ENCODE measurements at places on chromosomes 2 and 18.

DNA sequence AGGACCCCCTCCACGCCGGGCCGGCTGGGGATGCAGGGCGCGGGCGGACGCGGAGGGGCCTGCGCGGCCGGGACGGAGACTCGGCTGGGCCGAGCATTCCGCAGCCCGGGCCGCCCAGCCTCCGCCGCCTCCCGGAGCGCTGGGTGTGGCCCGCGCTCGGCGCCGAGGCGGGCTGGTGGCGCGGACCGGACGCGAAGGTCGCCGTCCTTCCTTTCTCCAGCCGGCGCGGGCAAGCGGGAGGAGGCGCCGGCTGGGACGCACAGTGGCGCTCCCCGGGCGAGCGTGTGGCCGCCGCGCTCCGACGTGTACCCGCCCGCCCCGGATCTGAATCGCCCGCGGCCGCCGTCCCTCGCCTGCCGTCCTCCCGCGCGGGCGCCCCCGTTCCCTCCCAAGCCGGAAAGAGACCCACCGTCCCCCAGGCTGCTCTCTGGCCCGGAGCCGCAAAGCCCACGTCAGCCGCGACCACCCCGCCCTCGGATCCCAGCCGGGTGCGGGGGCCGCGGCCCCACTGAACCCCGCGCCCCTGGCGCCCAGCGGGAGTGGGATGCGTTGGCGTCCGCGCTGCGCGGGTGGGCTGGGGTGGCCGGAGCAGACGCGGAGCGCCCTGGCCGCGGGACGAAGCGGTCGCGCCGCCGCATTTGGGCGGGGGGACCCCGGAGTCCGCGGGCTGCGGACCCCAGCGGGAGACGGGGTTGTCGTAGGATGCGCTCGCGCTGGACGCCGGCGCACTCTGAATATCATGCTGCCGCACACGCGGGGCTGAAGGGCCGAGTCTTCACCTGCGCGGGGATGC is 634 bp downstream of the SPATS2L start:
- H3K36me3 ChIP-seq = no peaks in the 10 kb centered on the region
- peaks cover 42% of the 10 kb centered on the region for H3K4me1 ChIP-seq
- DNase-seq = peak; percentile 48
- H3K27me3 ChIP-seq = no peaks in the 10 kb centered on the region
- peak overlapping the region; percentile 90 for H3K27ac ChIP-seq
- H3K4me3 ChIP-seq = peak overlapping the region; percentile 78

DNA sequence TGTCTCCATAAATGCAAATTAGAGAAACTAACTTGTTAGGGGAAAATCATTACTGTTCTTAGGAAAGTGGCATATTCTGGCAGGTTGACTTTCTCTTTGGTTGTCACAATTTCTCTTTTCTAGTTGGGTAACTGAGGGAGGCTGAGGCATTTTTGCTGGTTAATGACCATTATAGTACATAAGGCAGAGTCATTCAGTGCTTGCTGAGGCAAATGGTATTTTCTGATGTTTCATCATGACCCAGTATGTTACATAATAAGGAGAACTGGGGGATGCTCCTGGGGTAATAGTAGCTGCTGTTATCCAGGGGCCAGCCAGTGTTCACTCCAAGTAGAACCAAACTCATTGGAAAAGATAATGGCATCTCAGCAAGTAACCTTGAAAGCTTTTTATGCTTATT is 62.3 kb downstream of the ITGA6 start:
- H3K4me1 ChIP-seq = no peaks in the 10 kb centered on the region
- H3K4me3 ChIP-seq = no peak overlapping the region
- H3K36me3 ChIP-seq = peaks cover 9% of the 10 kb centered on the region
- no peaks in the 10 kb centered on the region for H3K27me3 ChIP-seq
- no peak overlapping the region for H3K27ac ChIP-seq

- no peaks in the 10 kb centered on the region for H3K4me1 ChIP-seq
- no peaks in the 10 kb centered on the region for H3K27me3 ChIP-seq
- H3K4me3 ChIP-seq = no peak overlapping the region
- no peaks in the 10 kb centered on the region for H3K36me3 ChIP-seq
- H3K27ac ChIP-seq = no peak overlapping the region
These were observed 315.5 kb upstream of the MYT1L start for GRCh38 chr2:2646433-2647051.

GRCh38 chr18:70450426-70451253 is 161.8 kb downstream of the SOCS6 start:
- no peak overlapping the region for H3K27ac ChIP-seq
- no peak for DNase-seq
- no peak overlapping the region for H3K4me3 ChIP-seq
- no peaks in the 10 kb centered on the region for H3K4me1 ChIP-seq
- H3K36me3 ChIP-seq = no peaks in the 10 kb centered on the region

GRCh38 chr18:56926734-56927133 is 220.2 kb upstream of the BOD1L2 start:
- H3K4me3 ChIP-seq = no peak overlapping the region
- H3K27ac ChIP-seq = no peak overlapping the region
- no peaks in the 10 kb centered on the region for H3K36me3 ChIP-seq

Measured in body of pancreas (tissue), 4 donors.